Pons (tissue), 1 donor: ENCODE measurements at places on chromosomes 5 and 9.

GRCh38 chr9:136660971-136661550, 1.7 kb upstream of the EGFL7 start:
- no peak for DNase-seq

DNA sequence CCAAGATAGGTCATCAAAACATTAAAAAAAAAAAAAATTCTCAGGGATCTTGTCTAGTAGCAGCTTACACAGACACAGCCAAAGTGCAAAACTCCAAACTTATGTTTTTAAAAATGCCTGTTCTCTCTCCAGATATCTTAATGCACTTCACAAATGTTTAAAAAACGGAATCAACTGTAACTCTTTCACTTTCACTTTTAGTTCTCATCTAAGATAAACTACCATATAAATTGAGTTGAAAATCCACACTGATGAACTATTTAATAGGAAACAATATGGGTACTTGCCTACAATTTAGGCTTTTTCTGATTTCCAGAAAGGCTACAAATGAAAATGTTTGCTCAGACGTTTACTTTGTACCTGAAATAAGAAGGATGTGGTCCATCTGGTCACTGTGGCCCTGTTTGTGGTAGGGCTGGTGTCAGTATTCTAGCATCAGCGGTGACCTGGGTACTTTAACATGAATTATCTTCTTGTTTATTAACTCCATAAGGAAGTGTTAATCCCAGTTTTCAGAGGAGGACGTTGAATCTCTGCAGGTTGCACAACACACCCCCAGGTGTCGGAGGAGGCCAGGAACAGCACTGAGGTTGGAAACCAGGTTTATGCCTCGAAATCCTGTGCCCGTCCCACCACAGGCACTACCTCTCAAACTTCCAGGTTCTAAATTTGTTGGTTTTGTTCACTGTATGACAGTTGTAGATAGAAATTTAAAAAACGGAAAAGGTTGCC, 13.3 kb upstream of the LPCAT1 start:
- no peak for DNase-seq

DNA sequence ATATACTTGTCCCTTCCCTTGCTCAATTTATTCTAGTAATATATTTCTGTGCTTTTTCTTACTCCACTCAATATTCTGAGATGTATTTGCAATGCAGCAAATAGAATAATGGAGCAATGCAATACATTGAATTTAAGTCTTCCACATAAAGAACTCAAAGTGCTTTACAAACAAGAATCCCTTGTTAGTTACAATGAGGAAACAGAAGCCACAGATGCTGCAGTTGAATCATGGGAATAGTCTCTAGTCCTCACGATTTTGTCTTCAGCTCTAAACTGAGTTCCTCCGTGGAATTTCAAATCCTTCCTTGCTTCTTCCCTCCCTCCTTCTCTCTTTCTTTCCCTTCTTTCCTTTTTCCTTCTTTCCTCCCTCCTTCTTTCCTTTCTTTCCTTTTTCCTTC, 12.5 kb upstream of the TAS2R1 start:
- DNase-seq: peak; percentile 63

DNA sequence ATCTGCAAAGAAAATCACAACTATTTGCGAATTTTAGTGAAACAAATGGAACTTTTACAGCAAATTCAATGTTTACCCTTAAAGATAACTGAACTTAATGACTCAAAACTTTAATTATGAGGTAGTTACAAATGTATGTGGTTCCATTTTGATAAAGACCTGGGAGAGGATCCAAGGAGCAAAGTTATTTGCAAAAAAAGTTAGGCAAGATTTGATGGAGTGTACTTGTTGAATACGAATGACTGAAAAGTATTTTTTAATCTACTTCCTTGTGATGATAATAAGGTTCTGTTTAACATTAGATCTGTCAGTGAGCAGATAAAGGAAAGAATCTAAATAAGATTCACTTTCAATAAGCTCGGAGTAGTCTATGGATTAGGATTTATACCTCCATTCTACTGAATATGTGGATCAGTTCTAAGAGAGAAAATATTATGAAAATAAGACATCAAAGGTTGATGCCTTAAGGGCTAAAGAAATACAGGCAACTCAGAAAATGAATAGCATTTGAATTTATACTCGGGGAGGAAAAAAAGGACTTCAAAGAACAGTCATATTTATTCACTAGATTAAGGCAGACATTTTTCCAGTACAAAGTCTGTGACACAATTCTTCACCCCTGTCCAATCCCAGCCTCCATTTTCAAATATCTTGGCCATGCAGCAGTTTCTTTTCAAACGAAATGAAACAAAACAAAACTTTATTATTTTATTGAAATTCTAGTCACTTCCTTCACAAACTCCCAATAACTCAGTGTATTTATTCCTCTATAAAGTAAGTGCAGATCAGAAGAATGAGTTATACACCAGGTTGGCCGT, 199.8 kb downstream of the PDE4D start:
- no peak for DNase-seq

- no peak for DNase-seq
These were observed 28.7 kb upstream of the SNX24 start for GRCh38 chr5:122816756-122817155.

GRCh38 chr5:133360693-133361472, 251.5 kb downstream of the FSTL4 start:
- no peak for DNase-seq

DNA sequence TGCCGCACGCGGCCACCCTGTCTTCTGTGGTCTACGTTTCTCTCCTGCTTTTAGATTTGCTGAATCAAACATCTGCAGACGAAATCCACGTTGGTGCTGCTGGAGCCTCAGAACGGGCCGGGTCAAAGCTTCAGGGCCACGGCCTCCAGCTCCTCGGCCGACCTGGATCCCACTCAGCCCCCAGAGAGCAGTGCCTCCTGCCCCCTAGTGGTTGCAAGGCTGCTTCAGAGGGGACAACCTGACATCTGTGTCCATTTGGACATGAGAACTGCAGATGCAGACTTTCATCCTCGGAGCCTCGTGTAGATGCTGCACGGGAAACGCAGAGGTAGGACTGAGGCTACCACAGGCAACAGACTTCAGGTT, 23.0 kb upstream of the SLC6A3 start:
- DNase-seq: peak; percentile 24

- no peak for DNase-seq
These were observed 8.3 kb downstream of the SHB start for GRCh38 chr9:38060681-38061080.

GRCh38 chr5:161851691-161852299, 3.9 kb downstream of the GABRA1 start:
- no peak for DNase-seq

DNA sequence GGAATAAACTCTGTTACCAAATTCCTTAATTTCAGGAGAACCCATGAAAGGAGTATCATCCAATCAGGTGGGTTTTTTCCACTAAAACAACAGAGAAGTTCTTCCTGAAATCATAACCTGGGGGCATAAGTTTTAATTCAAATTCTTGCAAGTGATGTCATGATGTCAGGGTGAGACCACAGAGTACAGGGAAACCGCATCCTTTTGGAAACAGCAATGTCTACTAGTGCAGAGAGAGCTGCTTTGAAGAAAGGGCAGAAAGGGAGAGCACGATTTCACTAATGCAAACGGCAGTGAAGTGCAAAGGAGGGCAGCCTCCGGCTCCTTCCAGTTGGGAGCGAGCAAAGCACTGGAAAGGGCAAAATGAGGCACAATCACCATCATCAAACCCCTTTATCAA, 20.6 kb upstream of the CMBL start:
- no peak for DNase-seq

- DNase-seq: no peak
These were observed 35.0 kb upstream of the TLE1 start for GRCh38 chr9:81724242-81724889.

DNA sequence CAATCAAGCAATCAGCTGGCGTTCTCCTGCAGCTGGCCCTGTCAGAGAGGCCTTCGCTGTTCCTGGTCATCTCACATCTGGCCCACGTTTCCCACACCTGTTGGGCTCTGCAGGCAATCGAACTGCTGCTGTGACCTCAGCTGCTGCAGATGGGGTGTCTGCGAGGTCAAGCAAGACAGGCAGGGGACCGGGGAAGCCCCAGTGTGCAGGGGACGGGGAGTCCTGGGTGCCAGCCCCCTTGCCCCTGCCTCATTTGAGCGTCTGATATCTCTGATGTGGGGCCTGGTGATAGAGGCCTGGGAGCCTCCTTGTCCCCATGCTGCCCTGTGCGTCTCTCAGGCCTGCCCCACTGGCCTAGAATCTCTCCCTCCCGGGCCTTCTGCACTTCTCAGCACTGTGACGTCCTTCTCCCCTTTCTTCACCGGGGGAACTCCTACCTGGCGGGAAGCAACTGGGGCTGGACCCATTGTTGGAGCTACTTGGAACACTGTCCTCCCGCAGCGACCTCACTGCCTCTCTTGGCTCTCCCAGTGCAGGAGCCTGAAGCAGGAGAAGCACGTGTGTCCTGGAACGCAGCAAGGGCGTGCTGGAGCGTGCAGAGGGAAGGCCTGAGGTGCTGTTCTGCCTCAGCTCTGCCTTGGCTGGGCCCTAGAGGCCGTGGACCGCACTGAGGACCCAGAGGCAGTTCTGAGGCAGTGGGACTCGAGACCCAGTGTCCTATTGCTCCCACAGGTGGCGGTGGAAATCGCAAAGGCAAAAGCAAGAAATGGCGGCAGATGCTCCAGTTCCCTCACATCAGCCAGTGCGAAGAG, 3.9 kb downstream of the GRK6 start:
- DNase-seq: no peak

GRCh38 chr9:91807643-91808246, 142.3 kb downstream of the ROR2 start:
- DNase-seq: no peak

- DNase-seq: peak; percentile 47
These were observed 146.1 kb downstream of the MAST4 start for GRCh38 chr5:66742083-66742895.

DNA sequence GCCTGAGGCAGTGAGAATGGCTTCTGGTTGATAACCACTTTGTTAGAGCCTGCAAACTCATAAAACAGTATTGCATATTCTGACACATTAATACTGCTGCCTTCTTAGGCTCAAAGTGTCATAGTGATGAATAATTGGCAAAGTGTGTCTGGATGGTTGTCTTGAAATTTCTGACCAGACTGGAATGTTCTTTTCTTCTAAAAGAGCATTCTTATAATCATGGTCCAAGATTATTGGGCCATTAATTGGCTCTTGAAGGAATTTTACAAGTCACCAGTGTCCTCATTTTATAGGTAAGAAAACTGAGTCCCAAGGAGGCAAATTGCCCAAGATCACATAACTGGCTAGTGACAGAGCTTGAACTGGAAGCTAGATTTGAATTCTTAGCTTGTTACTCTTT, 111.7 kb downstream of the PCSK1 start:
- DNase-seq: no peak

DNA sequence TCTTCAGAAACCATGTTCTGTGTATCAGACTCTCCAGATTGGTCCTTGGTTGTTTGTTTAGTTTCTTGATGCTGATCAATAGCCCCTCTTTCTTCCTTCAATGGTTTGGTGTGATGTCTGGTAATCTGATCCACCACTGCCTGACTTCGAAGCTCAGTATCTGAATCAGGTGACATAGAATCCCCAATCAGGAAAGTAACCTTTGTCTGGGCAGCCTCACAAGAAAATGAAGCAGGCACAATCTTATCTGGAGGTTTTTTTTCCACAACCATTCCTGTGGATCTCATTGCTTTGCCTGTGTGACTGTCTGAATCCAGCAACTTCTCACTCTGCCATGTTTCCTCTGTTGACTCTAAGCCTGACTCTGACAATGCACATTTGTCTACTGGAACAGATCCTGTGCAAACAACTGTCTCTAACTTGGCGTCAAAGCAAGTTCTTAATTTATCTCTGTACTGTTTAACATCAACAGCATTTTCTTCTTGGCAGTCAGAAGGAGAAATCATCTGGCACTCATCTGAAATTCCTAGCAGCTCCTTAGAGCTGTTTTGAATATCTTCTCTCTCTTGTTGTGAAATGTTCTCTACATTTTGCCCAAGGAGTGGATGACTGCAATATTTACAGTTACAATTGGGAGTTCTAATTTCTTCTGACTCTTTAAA, 37.1 kb upstream of the RAPGEF6 start:
- DNase-seq: peak; percentile 96

DNA sequence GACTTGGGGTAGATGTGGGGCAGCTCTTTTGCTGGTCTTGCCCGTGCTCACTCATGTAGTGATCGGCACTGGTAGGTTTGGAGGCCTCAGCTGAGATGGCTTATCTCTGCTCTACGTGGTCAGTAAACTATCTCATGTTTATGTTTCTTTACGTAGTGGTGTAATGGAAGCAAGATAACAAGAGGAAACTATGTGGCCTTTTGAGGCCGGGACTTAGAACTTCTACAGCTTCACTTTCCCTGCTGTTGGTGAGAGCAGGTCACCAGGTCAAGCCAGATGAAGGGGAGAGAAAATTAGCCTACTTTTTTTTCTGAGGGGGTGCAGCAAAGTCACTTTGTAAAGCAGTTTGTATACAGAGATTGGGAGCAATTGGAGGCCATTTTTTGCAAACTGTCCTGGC, 8.5 kb downstream of the FOCAD start:
- no peak for DNase-seq

DNA sequence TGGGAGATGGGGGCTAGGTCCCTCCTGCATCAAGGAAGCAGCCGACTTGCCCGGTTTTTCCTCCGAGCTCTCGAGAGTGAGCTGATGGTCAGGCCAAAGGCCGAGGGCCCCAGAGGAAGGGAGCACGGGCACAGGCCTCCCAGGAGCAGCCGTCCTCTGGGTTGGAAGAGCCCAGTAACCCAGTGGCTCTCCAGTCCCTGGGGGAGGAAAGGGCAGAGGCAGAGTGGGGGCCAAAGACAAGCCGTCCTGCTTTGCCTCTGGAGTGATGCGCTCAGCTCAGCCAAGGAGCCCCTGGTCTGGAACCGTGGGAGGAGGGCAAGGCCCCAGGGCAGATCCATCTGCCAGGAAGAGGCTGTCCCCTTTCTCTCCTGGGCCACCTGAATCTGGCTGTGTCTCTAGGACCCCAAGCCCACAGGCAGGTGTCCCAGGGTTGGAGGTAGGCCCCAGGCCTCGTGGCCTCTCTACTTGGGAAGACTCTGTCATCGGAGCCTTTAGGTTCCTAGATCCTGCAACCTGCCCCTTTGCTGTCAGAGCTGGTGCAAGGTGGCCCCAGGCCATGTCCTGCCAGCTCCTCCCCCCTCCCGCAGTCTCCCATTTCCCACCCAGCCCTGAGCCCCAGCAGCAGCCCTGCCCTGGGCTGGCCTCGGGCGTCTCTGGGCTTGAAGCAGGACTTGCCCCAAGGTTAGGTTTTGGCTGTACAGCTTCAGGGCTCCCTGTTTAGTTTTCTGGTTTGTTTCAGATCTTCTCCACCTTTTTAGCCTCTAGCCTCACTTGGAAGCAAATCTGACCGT, 224.1 kb downstream of the CACNA1B start:
- DNase-seq: no peak

- DNase-seq: no peak
These were observed 176.0 kb downstream of the FGF18 start for GRCh38 chr5:171595401-171595800.

DNA sequence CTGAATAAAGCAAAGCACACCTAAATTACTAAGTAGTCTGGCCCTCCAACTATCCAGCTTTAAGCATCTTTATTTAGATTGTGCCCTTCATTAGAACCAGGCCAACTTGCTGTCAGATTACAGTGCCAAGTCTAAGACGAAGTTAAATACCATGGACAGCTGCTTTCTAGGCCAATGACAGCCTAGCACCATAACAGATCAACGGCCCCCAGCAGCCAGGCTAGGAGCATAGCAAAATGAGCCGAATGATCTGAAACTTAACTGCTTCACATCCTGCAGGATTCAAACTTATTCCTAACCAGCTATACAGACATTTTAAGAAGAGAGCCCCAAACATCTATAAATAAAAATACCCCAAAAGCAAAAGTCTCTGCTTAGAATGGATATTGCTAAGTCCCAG, 6.8 kb downstream of the SLC24A2 start:
- peak; percentile 82 for DNase-seq
